ENCODE measurements at places on chromosomes 4 and X. TPM values are rescaled to one million over a fixed set of nuclear protein-coding genes. Genes with fewer than 3 reads are reported as not detected.

ARHGAP36 gene
- not detected for total RNA-seq

DNA sequence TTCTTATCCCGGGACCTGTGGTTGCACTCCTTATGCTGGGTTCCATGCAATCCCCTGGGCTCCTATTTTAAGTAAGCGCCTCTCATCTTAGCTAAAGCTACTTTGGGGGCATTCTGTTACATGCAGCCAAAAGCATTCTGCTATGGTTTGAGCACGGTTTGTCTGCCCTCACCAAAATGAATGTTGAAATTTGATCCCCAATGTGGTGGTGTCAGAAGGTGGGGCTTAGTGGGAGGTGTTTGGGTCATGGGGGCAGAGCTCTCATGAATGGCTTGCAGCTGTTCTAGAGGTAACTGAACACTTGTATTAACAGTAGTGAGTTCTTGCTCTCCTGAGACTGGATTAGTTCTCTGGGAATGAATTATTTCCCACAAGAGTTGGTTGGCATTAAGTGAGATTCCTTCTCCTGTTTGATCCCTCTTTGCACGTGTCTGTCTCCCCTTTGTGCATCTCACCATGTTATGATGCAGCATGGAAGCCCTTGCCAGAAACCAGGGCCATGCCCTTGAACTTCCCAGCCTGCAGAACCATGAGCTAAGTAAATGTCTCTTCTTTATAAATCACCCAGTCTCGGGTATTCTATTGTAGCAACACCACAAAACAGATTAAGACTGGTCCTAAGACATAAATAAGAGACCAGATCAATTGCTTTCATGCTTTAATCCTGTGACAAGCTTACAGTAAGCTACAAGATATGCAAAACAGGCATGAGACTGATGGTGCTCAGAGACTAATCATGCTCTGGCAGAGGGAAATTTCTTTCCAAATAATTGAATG lies 141.8 kb downstream of the TSPAN5 start:
- H3K4me1 ChIP-seq = peaks cover 67% of the 10 kb centered on the region
- no peaks in the 10 kb centered on the region for H3K27me3 ChIP-seq
- peak overlapping the region; percentile 97 for H3K27ac ChIP-seq
- peak overlapping the region; percentile 7 for H3K4me3 ChIP-seq

DNA sequence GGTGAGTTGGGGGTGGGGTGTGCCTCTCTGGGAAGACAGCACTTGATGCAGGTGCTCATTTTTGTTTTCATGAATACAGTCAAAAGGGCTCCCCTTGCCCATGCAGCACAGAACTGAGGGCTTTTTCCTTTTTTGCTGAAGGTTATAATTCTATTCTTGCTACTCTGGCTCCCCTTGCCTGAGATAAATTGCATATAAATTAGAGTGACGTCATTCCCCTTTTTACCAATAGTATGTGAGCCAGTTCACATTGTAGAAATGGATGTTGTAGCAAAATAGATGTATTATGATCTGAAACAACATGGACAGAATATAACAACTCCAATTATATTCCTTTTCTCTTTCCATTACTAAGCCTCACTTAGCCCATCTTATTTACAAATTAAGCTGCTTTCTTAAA lies 28.4 kb downstream of the CXorf58 start:
- H3K4me3 ChIP-seq = no peak overlapping the region
- no peak for DNase-seq
- no peaks in the 10 kb centered on the region for H3K36me3 ChIP-seq
- no peak overlapping the region for H3K27ac ChIP-seq
- no peaks in the 10 kb centered on the region for H3K4me1 ChIP-seq

GRCh38 chr4:82517043-82517442 lies 44.7 kb downstream of the TMEM150C start:
- H3K27ac ChIP-seq = no peak overlapping the region
- peaks cover 31% of the 10 kb centered on the region for H3K4me1 ChIP-seq
- no peaks in the 10 kb centered on the region for H3K27me3 ChIP-seq

DNA sequence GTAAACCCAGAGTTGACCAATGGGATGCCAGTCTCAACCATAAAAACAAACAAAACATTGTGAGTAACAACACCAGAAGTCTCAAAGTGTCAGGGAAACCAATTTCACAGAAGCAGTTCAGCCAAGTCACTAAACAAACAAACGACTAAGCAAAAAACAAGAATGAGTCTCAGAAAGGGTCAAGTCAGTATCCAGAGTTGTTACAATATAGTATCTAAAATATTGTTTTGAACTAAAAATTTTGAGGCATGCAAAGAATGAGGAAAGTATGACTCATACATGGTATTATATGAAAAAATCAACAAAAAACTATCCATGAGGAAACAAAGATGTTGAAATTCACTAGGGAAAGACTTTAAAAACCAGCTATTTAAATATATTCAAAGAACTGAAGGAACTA lies 70.6 kb downstream of the AR start:
- H3K4me1 ChIP-seq = peaks cover 23% of the 10 kb centered on the region
- no peaks in the 10 kb centered on the region for H3K36me3 ChIP-seq
- DNase-seq = peak; percentile 42

FHIP1A gene
- 4.1 TPM for total RNA-seq
